ENCODE measurements at places on chromosomes 4 and X.

DNA sequence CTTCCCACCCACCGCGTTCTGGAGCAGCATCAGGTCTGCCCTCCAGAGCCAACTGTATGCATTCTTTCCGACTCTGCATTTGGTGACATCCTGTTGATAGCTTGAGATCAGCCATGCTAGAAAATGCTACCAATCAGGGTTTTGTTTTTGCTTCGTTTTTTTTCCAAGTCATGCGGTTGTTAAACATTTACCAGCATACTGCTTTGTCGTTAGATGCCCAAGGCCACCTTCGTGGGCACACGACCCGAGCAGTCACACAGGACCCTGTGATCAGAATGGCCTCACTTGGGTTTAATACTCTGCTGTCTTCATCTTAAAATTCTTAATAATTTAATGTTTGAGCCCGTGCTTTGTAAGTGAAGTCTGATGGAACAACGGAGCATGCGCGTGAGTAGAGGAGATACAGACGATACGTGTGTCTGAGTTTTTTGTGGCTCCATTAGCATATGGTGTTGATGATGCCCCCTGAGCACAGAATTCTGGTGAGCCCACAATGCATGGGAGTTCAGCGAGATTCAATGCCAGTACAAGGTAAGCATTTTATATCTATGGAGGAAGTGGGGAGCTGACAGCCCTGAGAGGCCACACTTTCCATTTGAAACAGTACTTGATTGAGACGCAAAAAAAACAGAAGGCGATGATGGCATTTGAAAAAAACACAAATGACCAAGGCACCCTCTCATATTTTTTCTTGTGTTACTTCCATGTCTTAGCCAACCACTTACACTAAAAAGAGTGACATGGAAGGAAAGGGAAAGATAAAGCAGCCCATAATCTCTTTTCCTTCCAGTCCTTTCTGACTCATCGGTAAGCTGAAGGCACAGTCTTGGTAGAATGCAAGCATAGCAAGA, 323.6 kb downstream of the BCOR start:
- no peak for DNase-seq

GRCh38 chrX:44303119-44303518, 40.4 kb downstream of the EFHC2 start:
- DNase-seq, result no peak

DNA sequence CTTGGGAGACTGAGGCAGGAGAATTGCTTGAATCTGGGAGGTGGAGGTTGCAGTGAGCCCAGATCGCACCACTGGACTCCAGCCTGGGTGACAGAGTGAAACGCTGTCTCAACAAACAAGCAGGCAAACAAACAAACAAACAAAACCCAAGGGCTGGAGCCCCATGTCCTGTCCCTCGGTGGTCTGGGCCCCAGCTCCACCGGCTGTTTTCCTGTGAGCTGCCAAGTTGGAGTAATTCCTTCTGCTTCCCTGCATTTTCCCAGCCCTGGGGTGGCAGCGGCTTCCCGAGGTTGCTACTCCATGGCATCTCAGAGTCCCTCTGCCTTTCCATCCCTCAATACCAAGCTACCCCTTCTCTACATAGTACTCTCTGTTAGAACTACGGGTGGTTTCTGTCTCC, 43.2 kb downstream of the RGS12 start:
- DNase-seq, result no peak

DNA sequence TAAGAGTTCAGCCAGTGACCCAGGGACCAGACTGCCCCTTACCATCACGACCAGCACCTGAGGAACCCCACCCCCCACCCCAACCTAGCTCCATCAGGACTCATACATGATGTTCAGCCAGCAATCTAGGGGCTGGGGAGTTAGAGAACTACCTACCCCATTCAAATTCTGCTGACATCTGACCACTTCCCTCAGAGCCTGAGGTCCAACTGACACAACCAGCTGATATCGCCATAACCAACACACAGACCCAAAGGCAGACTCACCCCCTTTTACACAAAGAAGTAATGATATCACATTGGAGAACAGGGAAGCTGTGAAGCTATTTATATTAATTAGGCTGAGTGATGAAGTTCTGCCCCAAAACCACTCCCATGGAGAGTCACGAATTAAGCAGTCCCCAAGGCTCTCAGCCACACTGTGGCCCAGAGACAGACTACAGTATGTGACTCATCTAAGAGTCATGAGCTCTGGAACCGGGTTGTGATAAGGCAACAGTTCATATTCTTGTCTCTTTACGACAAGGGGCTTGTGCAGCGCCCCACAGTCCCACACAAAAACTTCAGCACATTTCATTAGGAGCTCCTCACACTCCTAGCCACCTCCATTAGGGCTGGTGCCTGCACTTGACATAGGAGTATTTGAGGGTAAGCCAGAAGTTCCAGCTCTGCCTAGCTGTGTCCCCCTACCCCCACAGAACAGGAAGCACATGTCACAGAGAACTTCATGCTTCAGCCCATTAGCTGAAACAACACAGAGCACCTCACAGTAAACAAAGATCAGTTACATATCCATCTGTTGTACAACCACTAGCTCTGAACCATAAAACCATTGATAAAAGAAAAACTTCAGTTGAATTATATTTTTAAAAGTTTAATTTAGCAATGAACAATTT, 184.7 kb upstream of the ZCCHC13 start:
- DNase-seq, result peak; percentile 64

- DNase-seq, result no peak
Measured at GRCh38 chr4:113073451-113074005, 24.1 kb downstream of the ANK2 start.

GRCh38 chr4:189117426-189117825, 823.2 kb upstream of the FRG1 start:
- no peak for DNase-seq

GRCh38 chr4:10096201-10096977, 20.2 kb downstream of the WDR1 start:
- DNase-seq, result peak; percentile 94

DNA sequence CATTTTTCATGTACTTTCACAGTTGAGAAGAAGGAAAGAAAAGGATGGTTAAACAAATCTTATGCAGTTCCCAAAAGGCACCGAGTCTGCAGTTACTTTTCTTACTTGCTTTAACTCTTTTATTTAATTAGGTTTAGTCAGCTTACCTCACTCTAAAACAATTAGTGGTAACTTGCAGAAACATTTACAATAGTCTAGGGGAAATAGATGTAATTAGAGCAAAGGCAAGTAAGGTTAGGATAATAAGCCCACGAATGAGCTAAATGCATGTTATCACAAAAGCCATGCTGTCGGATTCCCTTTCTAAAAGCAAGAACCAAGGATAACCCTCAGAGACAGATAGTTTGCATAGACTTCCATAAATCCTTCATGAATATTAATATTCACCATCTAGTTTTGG, 82.0 kb upstream of the VCX2 start:
- DNase-seq, result no peak

GRCh38 chr4:40216622-40217366, 20.0 kb downstream of the RHOH start:
- no peak for DNase-seq

DNA sequence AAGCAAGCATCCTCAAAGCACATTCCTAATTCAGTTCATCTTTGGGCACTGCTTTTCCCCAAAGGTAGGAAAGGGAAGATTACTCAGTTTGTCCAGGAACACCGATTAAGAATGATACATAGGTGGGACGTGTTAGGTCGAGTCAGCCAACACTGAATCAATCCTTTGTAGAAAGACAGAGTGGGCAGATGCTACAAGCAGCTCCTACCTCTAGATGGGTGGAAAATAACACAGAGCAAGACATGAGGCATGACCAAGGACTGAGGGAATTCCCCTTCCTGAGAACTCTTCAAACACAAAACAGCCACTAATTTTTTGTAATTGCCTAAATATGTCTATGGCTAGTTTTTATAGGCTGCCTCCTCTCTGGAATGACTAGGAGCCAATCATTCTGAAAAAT, 331.7 kb downstream of the HNRNPD start:
- DNase-seq, result no peak
